H54 (cell line): ENCODE measurements at places on chromosomes 7 and 10.

- DNase-seq: peak; percentile 28
Observed at GRCh38 chr7:28078036-28078901, 102.3 kb downstream of the JAZF1 start.

DNA sequence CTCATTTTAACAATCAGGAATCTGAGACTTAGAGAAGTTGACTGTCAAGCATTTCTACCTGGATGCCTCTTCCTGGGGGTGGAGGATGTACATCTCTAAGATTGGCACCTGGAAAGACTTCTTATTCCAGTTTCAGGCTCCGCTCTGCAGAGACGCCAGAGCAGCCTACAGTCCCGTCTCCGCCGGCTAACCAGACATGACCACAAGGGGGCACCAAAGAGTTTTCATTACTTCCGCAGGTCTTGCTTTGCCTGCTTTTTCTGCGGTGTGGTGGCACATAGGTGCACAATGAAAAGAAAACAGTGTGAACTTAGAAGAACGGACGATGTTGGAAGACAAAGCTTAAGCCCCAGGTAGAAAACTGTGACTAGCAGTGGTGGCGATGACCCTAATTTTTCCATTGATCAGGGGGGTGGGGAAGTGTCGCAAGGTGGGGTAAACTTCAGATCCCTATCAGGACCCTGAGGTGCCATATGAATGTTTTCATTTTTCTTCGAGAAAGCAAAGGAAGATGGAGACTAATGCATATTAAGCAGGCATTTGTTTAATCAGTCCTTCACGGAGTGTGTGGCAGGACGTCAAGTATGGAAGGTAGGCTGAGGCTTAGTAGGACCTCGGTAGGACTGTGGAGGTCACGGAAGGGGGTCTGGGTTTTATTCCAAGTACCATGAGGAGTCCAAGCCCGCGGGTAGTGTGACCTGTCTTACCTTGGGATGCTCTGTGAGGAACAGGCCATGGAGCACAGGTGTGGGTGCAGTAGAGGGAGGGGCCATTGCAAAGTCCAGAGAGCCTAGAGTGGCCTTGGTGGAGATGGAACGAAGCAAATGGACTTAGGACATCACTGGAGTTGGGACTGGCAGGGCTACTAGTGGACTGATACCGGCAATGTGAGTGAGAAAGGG lies 60.1 kb upstream of the SORCS3 start:
- DNase-seq: peak; percentile 44

- no peak for DNase-seq
Observed at GRCh38 chr10:79073784-79074432, 5.1 kb downstream of the ZMIZ1 start.

- DNase-seq: no peak
Observed at GRCh38 chr10:77644557-77645243, 7.1 kb upstream of the KCNMA1 start.

GRCh38 chr7:121019018-121019417 lies 30.5 kb downstream of the CPED1 start:
- no peak for DNase-seq

DNA sequence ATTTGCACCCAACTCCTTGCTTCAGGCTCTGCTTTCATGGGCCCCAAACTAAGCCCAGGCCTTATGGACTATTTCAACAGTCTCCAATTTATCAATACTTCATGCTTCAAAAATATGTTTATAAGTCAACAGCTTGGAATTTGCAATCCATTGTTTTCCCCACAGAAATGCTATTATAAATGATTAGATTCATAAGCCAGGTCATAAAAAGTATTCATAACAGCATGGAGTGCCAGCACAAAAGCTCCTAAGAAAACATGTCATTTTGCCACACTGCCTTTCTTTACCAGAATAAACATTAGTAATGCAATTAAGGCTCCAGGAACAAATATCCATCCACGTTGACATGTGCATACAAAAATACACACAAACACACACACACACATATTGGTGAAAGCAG lies 30.1 kb downstream of the OSBPL3 start:
- DNase-seq: no peak

GRCh38 chr10:71225291-71226058 lies 13.1 kb downstream of the UNC5B start:
- no peak for DNase-seq
